ENCODE measurements at places on chromosomes 2 and 18.

- DNase-seq = no peak
Measured at GRCh38 chr2:173400760-173401159, 46.1 kb downstream of the CDCA7 start.

- no peak for DNase-seq
Measured at GRCh38 chr18:79424880-79425568, 29.3 kb downstream of the NFATC1 start.

- no peak for DNase-seq
Measured at GRCh38 chr2:204505946-204506345, 39.3 kb upstream of the PARD3B start.

GRCh38 chr2:86290596-86291327 lies 46.7 kb downstream of the REEP1 start:
- no peak for DNase-seq

- no peak for DNase-seq
Measured at GRCh38 chr2:181680055-181680936, at the start of gene NEUROD1. TSS of gene NEUROD1 (minus strand) at chr2:181680517. CDS start at chr2:181678860, 1,657 bp downstream.

GRCh38 chr2:38797250-38797676 lies 19.3 kb downstream of the GEMIN6 start:
- DNase-seq = no peak

Data from effector memory CD4-positive, alpha-beta T cell (primary cell).